GM23338 (cell line): ENCODE measurements at places on chromosomes 6 and 20. TPM values are rescaled to one million over a fixed set of nuclear protein-coding genes. Genes with fewer than 3 reads are reported as not detected.
A peak's percentile ranks its signal among the peaks of the same experiment; 100 is the strongest.

DNA sequence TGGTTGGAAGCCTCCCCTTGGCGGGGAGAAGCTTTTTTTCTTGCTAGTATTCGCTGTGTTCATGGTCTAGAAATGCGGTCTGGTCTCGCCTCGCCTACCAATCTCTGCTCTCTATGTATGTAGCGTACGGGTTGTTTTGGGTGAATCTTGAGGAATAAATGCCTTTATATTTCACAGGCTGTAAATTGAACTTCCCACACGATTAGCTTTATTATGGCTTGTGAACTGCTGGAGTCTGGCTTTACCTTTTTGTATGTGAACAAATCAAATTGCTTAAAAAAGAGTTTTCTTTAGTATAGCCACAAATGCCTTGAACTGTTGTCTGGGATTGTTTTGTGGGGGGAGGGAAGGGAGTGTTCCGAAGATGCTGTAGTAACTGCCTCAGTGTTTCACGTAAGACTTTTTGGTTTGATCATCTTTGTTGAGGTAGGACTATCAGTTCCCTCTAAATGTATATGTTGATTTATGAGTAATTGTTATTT, 2.2 kb downstream of the INSM1 start:
- peaks cover 48% of the 10 kb centered on the region for H3K4me1 ChIP-seq
- no peak for DNase-seq
- peak overlapping the region; percentile 67 for H3K4me3 ChIP-seq
- peaks cover 83% of the 10 kb centered on the region for H3K27me3 ChIP-seq

DNA sequence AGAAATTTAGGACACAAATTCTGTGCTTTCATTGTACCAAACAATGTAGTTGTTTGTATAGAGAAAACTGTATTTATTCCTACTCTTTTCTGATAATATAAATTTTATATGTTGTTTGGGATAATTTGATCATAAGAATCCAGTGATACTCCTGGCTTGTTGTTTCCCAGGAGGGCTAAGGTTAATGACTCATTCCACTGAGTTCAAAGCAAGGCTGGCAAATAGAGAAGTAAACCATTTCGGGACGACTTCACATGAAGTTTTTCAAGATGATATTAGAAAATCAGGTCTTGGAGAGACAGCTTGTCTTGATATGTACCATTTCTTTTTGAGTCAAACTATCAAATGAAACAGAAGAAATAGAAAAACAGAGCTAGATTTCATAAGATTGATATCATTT, 326.1 kb upstream of the CNR1 start:
- no peak overlapping the region for H3K27ac ChIP-seq
- H3K36me3 ChIP-seq = no peaks in the 10 kb centered on the region
- DNase-seq = no peak
- no peak overlapping the region for H3K4me3 ChIP-seq

The BPIFB4 gene
- not detected in 2 replicates for total RNA-seq

The AGPAT4 gene
- 18.3 and 19.3 TPM in 2 replicates for total RNA-seq

The IL17F gene
- total RNA-seq = not detected in 2 replicates

DNA sequence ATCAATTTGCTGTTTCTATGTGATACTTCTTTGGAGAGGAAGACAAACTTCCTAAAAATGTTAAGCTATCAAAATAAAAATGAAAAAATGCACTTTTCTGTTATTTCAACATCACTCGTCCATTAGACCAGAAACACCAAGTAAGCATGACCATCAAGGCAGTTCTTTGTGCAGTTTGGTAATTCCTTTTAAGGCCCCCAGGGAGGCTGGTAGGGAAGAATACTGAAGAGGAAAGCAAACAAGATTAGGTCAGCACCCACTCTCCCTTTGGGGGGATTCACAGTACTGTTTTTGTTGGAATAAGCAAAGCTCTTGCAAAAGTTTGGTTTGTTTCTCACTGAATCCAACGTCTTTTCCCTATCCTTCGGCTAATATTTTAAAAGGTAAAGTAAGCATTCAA, 206.8 kb upstream of the SLC35B3 start:
- no peaks in the 10 kb centered on the region for H3K36me3 ChIP-seq
- H3K27me3 ChIP-seq = no peaks in the 10 kb centered on the region
- no peaks in the 10 kb centered on the region for H3K4me1 ChIP-seq
- no peak for DNase-seq
- H3K27ac ChIP-seq = no peak overlapping the region
- H3K4me3 ChIP-seq = no peak overlapping the region

The RBPJL gene
- total RNA-seq = 0.66 and 1.4 TPM in 2 replicates

DNA sequence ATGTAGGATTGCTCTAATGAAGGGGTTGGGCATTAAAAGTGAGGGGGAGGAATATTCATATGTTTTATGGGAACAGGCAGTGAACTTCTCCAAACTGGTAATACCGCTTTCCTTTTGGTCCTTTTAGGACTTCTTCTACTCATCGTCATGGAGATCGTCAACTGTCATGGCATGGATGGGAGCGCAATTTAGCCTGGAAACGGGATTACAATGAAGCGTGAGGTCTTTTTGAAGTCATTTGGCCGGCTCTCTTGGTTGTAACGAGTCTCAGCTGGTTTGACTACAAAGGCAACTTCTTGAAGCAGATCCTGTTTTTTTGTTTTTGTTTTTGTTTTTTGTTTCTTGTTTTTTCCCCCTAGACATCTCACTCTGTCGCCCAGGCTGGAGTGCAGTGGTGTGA, 1.4 kb upstream of the HLA-E start:
- no peak overlapping the region for H3K4me3 ChIP-seq
- no peaks in the 10 kb centered on the region; the same call in 1 of the 2 replicates for H3K27me3 ChIP-seq
- H3K36me3 ChIP-seq = no peaks in the 10 kb centered on the region
- H3K4me1 ChIP-seq = peaks cover 6% of the 10 kb centered on the region; the same call in 1 of the 2 replicates
- peak; percentile 18 for DNase-seq

The CST4 gene
- not detected in 2 replicates for total RNA-seq

The KIF25 gene
- total RNA-seq = 0.69 and 1.5 TPM in 2 replicates

The UST gene
- 32.3 and 33.0 TPM in 2 replicates for total RNA-seq

- no peak overlapping the region for H3K4me3 ChIP-seq
- peak; percentile 60 for DNase-seq
- H3K27ac ChIP-seq = no peak overlapping the region
- no peaks in the 10 kb centered on the region for H3K36me3 ChIP-seq
- no peaks in the 10 kb centered on the region for H3K27me3 ChIP-seq
- peaks cover 10% of the 10 kb centered on the region; the same call in 1 of the 2 replicates for H3K4me1 ChIP-seq
These were observed 81.7 kb downstream of the YTHDF1 start for GRCh38 chr20:63134201-63134612.

The CD83 gene
- total RNA-seq = 10.9 and 13.2 TPM in 2 replicates

GRCh38 chr20:31829731-31830130, 10.6 kb downstream of the MYLK2 start:
- H3K4me3 ChIP-seq = no peak overlapping the region
- no peaks in the 10 kb centered on the region for H3K27me3 ChIP-seq

DNA sequence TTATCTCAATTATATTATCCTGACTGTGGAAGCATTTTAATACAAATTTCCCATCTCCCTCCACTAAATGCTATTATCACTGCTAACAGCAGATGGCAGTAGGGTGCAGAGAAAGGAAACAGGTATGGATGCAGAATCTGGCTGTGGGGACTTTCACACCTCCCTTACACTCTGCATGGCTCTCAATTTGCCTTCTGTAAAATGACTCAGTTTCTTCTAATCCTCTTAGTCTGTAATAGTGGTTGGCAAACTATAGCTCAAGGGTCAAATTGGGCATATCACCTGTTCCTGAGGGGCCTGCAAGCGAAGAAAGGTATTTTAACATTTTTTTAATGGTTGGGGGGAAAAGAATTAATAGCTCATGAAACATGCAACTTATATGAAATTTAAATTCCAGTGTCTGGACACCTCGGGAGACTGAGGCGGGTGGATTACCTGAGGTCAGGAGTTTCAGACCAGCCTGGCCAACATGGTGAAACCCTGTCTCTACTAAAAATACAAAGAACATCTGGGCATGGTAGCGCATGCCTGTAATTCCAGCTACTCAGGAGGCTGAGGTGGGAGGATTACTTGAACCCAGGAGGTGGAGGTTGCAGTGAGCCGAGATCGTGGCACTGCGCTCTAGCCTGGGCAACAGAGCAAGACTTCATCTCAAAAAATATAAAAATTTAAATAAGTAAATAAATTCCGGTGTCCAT, 83.5 kb downstream of the ZMYND8 start:
- peak; percentile 85 for DNase-seq
- no peaks in the 10 kb centered on the region for H3K27me3 ChIP-seq
- peak overlapping the region; percentile 61; the same call in 1 of the 2 replicates for H3K27ac ChIP-seq
- H3K4me1 ChIP-seq = peaks cover 7% of the 10 kb centered on the region; the same call in 1 of the 2 replicates
- H3K36me3 ChIP-seq = peaks cover 21% of the 10 kb centered on the region

GRCh38 chr6:138230759-138231380, 12.6 kb upstream of the PBOV1 start:
- H3K27me3 ChIP-seq = no peaks in the 10 kb centered on the region
- H3K36me3 ChIP-seq = no peaks in the 10 kb centered on the region
- H3K27ac ChIP-seq = no peak overlapping the region
- no peak for DNase-seq

- no peak overlapping the region for H3K27ac ChIP-seq
- no peaks in the 10 kb centered on the region for H3K27me3 ChIP-seq
- no peak for DNase-seq
- no peak overlapping the region for H3K4me3 ChIP-seq
- H3K36me3 ChIP-seq = no peaks in the 10 kb centered on the region
- no peaks in the 10 kb centered on the region for H3K4me1 ChIP-seq
These were observed 148.3 kb upstream of the PROKR2 start for GRCh38 chr20:5464901-5465603.

DNA sequence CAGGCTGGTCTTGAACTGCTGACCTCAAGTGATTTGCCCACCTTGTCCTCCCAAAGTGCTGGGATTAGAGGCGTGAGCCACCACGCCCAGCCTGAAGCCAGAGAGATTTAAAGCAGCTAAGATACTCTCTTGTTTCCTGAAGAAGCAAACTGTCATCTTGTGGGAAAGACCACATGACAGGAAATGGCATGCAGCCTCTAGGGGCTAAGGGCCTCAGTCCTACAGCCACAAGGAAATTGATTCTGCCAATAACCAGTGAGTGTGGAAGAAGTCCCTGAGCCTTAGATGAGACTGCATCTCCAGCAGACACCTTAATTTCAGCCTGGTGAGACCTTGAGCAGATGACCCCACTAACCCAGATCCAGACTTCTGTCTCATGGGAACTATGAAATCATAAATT, 40.9 kb downstream of the KIZ start:
- peaks cover 9% of the 10 kb centered on the region; the same call in 1 of the 2 replicates for H3K36me3 ChIP-seq
- DNase-seq = no peak
- no peaks in the 10 kb centered on the region for H3K27me3 ChIP-seq

- no peak overlapping the region for H3K27ac ChIP-seq
- no peaks in the 10 kb centered on the region for H3K36me3 ChIP-seq
- no peak overlapping the region for H3K4me3 ChIP-seq
- peak; percentile 88 for DNase-seq
These were observed 84.4 kb downstream of the SYNE1 start for GRCh38 chr6:152552616-152553209.

- H3K27me3 ChIP-seq = no peaks in the 10 kb centered on the region
- peaks cover 13% of the 10 kb centered on the region for H3K4me1 ChIP-seq
- DNase-seq = no peak
- H3K27ac ChIP-seq = no peak overlapping the region
- no peak overlapping the region for H3K4me3 ChIP-seq
These were observed 216.2 kb upstream of the ZNF217 start for GRCh38 chr20:53809728-53810365.

GRCh38 chr6:485655-486170, 94.2 kb downstream of the IRF4 start:
- DNase-seq = no peak
- peaks cover 42% of the 10 kb centered on the region for H3K36me3 ChIP-seq
- H3K27ac ChIP-seq = no peak overlapping the region
- H3K4me1 ChIP-seq = no peaks in the 10 kb centered on the region
- H3K27me3 ChIP-seq = no peaks in the 10 kb centered on the region

DNA sequence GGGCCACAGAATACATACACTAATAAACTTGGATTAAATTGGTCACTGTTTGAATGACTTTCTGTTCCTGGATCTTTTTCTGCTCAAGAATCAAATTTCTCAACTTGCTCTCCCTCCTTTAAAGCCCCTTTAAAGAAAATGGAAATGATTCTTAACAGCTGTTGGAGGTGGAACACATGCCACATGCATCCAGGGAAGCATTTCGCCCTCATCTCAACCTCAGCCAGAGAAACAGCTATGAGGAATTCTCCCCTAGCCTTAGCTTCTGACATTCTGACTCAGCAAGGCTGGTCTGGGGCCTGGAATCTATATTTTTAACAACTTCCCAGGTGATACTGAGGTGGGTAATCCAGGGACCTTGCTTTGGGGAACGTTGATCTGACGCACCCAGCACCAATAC, 263.4 kb upstream of the ECI2 start:
- no peak for DNase-seq
- no peaks in the 10 kb centered on the region for H3K4me1 ChIP-seq
- H3K27me3 ChIP-seq = no peaks in the 10 kb centered on the region
- no peak overlapping the region for H3K4me3 ChIP-seq

The BMP6 gene
- 2.8 and 3.1 TPM in 2 replicates for total RNA-seq

- H3K36me3 ChIP-seq = no peaks in the 10 kb centered on the region; the same call in 1 of the 2 replicates
- H3K4me3 ChIP-seq = no peak overlapping the region
- no peak for DNase-seq
These were observed 108.0 kb upstream of the MOCS1 start for GRCh38 chr6:40042232-40042631.

GRCh38 chr20:51385646-51386530, 156.6 kb downstream of the NFATC2 start:
- peaks cover 43% of the 10 kb centered on the region for H3K4me1 ChIP-seq
- no peaks in the 10 kb centered on the region for H3K36me3 ChIP-seq
- H3K27me3 ChIP-seq = no peaks in the 10 kb centered on the region
- peak; percentile 76 for DNase-seq
- no peak overlapping the region for H3K27ac ChIP-seq

DNA sequence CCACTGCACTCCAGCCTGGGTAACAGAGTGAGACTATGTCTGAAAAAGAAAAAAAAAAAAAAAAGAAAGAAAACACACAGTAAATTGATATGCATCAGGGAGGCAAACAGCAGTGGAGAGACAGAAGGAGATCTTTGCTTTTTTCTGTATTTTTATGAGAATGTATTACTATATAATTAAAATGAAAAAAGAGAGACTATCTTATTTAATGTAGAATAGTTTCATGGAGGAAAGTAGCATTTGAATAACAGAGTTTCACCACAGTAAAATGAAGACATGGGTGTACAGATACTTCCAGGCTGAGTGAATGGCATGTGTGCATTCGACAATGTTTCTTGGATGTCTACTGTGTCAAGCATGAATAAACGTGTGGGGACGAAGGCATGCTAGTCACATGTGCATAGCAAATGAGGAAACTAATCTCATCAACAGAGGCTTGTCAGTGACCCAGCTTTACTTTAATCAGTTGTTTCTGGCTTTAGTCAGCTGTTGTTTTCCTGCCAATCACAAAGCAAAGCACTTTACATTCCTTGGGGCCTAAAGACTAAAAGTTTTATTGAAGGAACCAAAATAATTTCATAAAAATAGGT, 55.5 kb upstream of the ARMH2 start:
- H3K36me3 ChIP-seq = no peaks in the 10 kb centered on the region
- no peak overlapping the region for H3K4me3 ChIP-seq
- no peak for DNase-seq
- H3K4me1 ChIP-seq = no peaks in the 10 kb centered on the region

DNA sequence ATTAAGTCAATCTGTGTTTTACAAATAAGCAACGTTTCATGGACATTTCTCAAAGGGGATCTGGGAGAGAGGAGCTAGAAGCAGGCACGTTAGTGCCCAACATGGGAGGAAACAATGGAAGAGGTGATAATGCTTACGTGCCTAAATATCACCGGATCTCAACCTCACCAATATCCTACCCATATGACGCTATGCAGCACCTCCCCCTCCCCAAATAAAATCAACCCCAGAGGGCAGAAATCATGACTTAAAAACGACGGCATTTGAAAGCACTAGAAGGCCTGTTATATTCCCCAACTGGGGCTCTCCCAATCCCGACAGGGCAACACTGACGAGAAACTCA, 425 bp downstream of the HBS1L start:
- H3K27me3 ChIP-seq = no peaks in the 10 kb centered on the region
- H3K27ac ChIP-seq = peak overlapping the region; percentile 84
- no peak for DNase-seq
- H3K4me1 ChIP-seq = peaks cover 11% of the 10 kb centered on the region; the same call in 1 of the 2 replicates
- H3K4me3 ChIP-seq = peak overlapping the region; percentile 78

The RBM12 gene
- 81.3 and 82.2 TPM in 2 replicates for total RNA-seq

The SRSF12 gene
- total RNA-seq = 2.6 and 3.6 TPM in 2 replicates
